ENCODE measurements at places on chromosomes 12 and 14.

DNA sequence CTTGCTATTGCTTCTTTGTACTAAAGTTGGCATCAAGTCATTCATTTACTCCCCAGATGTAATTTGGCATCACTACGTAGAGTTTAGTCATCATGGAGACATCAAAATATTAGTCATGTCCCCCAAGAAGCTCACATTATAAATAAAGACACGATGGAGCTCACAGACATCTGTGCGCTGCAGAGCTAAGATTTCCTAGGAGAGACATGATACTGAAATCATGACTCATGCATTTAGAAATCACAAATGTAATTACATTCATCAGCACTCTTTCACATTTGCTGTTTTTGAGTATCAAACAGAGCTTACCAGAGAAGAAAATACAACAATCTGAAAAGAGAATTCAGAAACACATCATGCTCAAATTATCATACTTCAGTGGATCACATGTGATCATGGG, 169.8 kb downstream of the LRIG3 start:
- DNase-seq = peak; percentile 98

DNA sequence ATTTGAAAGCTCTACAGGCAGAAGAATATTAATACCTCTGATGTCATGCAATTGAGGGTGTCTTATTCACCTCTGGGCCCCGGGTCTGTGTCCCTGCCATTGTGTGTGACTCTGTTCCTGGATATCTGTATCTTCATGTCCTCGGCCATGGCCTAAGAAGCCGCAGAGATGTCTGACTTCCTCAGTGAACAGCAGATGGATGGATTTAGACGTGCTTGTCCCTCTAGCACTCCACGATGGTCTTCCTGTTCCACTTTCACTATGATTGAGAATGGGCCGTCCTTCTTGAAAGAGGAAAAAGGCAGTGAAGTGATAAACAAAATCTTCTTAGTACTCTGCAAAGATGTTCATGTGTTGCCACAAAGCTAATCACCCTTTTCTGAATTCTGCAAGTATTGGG, 217.4 kb downstream of the SLC41A2 start:
- DNase-seq = no peak

DNA sequence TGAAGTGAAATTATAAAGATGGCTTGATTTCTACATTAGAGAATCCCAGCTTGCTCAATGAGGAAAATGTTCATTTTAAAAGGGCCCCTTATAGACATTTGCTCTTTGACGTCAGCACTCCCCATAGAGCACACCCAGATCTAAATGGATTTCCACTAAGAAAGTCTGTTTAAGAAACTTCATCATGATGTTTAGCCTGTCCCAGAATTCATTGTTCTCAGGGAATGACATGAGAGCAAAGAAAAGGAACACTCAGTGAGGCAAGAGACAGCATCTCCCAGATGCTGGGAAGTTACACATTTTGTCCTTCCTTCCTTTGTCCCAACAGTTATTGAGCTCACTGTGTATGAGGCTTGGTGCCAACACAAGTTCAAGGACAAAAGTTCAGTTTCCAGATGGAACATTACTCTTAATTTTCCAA, 4.9 kb downstream of the PHLDA1 start:
- peak; percentile 38 for DNase-seq

GRCh38 chr12:82486524-82487235, 128.4 kb downstream of the METTL25 start:
- peak; percentile 5 for DNase-seq

DNA sequence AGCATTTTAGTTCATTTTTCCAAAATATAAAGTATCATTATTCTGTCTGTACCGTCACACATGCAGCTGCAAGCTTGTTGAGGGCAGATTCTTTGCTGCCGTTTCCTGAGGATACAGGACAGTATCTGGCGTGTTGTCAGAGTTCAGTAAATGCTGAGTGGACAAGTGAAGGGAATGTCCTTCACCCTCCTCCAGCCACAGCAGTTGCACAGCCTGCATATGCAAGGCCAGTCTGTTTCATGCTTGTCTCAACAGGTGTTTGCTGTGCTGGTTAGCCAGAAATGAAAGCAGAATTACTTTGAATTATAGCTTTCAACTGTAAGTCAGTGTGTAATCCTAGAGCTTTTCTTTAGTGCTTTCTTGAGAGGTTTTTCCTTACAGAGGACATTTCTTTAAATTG, 36.5 kb downstream of the TDP1 start:
- DNase-seq = no peak

DNA sequence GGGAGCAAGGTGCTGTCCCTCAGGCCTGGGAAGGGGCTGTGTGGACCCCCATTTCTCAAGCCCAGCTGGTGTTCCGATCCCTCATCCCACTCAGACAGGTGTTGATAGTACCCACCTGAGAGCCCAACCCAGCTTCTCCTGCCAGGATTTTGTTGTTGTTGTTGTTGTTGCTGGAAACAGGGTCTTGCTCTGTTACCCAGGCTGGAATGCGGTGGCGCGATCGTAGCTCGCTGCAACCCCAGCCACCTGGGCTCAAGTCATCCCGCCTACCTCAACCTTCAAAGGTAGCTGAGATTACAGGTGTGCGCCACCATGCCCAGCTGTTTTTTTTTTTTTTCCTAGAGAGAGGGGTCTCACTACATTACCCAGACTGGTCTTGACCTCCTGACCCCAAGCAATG, 209.9 kb downstream of the PHETA1 start:
- DNase-seq = no peak

DNA sequence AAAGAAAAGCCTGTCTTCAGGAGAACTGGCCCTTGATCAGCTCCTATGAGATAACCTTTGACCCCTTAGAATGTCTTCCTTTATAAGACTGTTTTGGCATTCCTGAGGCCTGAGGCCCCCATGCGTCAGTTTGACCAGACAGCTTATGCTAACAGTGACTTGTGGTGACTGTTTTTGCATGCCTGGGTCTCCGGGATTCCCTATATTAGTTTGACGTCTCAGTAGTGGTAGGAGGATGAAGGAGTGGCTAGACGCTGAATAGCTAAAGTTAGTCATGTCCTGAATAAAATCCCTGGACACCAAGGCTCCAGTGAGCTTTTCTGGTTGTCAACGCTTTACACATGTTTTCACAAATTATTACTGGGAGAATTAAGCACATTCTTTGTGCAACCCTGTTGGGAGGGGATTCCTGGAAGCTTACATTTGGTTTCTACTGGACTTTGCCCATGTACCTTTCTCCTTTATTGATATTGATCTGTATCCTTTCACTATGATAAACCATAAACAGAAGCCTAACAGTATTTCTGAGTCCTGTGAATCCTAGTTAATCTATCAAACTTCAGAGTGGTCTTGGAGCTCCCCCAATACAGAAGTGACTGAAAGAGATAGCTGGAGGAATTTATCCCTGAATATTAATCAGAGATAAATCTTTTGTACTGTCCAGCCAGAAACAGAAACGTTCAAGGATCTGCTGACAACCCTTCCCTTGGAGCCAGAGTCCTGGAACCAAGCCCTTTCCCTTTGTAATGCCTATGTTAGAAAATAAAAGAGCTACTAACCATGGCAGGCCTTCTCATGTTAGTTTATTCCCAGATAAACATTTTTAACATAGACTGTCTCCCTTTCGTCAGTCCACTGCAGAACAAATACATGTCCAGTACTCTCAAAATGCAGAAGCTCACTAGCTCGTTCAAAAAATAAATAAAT, 479.2 kb downstream of the RPS29 start:
- no peak for DNase-seq

- no peak for DNase-seq
These were observed 430.2 kb upstream of the TMPO start for GRCh38 chr12:98085046-98085755.

- no peak for DNase-seq
These were observed 1461.7 kb upstream of the FLRT2 start for GRCh38 chr14:84068288-84068687.

- no peak for DNase-seq
These were observed 34.0 kb downstream of the SH2B3 start for GRCh38 chr12:111439657-111440151.

DNA sequence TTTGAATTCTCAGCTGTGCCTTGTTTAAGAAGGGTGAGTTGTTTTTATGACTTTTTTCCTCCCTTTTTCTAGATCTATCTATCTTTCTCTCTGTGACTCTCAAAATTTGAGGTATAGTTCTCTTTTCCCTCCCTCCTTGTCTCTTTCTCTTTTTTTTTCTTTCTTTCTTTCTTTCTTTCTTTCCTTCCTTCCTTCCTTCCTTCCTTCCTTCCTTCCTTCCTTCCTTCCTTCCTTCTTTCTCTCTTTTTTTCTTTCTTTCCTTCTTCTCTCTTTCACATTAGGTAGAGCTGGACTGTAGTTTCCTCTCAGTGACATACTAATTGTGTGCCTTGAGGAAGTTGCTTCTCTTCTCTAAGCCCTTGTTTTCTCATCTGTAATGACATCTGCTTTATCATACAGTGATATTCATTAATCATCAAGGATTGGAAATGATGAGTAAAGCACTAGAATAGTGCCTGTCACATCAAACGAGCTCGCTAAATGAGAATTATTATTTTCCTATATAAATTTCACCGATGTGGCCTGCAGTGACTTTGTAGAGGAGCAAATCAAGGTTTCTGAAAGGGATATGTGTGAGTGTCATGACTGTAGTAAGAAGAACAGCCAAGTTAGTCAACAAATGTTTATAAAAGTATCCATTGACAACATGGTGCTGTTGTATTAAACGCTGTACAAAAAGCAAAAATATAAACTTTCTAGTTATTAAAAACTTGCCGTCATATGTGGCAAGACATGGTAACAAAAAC, 78.9 kb upstream of the SLC38A2 start:
- DNase-seq = no peak

DNA sequence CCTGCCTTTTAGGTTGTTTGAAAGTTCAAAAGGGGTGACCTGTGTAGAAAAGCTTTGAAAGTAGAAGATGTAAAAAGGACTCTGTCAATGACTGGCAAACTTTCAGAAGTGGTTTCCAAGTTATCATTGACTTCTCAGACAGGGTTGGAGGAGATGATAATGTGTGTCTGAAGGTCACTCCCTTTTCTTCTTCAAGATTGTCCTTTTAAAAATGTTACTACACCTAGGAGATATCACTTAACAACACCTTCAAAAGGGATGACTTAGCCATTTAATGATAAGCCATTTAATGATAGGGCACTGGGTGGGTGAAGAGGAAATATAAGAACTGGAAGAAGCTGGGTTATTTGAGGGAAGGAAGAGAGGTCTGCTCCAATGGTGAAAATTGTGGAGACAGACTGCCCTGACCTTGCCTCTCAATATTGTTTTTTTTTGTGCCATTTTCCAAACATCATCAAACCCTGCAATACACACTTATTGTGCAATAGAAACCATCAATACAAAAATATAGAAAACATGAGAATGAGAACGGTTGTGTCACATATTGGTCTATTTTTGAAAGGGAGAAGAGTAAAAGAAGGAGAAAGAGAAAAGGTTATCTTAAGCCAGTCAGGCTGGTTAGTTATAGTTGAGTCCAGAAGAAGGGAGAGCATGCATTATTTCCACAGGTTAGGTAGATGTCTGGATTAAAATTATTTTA, 38.8 kb downstream of the BEST3 start:
- no peak for DNase-seq

DNA sequence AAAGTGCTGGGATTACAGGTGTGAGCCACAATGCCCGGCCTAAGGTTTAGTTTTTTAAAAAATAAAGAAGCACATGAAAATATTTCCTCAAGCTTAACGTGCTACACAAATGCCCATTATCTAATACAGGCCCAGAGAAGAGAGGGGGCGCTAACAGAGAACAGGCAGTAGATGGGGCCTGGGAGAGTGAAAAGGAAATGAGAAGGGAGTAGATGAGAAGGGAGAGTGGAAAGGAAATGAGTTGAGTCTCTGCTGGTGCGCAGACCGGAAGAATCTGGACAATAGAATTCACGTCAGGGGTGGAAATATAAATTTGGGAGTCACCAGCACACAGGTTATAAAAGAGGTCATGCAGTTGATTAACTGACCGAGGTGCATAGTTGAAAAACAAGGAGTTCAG, 10.7 kb downstream of the PXN start:
- no peak for DNase-seq

DNA sequence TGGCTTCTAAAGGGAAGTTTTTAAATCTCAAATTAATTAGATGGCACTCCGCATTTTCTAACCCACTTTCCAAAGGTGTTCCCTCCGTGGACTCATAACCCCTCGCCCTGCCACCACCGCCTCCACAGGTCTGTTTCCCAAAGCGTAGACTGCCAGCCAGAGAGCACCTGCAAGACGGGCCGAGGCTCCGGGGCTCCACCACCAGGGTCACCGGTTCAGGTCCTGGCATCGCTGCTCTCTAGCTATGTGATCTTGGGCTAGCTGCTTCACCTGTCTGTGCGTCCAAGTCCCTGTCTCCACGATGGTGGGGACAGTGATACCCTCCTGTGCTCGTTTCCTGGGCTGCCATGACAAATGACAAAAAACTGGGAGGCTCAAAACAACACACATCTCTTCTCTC, 11.5 kb downstream of the RIMBP2 start:
- no peak for DNase-seq

GRCh38 chr14:54782751-54783659, 119.6 kb downstream of the GCH1 start:
- no peak for DNase-seq

- peak; percentile 39 for DNase-seq
These were observed 25.0 kb downstream of the CFAP54 start for GRCh38 chr12:96514328-96514727.

- peak; percentile 68 for DNase-seq
These were observed 111.2 kb upstream of the TMCC3 start for GRCh38 chr12:94761559-94761958.

GRCh38 chr12:39736406-39736805, 116.8 kb upstream of the ABCD2 start:
- DNase-seq = no peak

- peak; percentile 82 for DNase-seq
These were observed 4.2 kb upstream of the KLC1 start for GRCh38 chr14:103624860-103625259.

DNA sequence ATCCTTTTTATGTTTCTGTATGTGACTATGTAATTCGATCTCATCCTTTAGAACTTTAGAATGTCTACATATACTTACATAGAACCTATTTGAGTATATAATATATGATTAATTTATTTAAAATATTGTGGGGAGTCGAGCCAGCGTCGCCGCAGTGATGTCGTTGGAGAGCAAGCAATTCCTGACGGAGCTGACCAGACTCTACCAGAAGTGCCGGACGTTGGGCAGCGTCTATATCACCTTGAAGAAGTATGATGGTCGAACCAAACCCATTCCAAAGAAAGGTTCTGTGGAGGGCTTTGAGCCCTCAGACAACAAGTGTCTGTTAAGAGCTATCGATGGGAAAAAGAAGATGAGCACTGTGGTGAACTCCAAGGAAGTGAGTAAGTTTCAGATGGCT, 6.4 kb upstream of the CD27 start:
- DNase-seq = no peak

DNA sequence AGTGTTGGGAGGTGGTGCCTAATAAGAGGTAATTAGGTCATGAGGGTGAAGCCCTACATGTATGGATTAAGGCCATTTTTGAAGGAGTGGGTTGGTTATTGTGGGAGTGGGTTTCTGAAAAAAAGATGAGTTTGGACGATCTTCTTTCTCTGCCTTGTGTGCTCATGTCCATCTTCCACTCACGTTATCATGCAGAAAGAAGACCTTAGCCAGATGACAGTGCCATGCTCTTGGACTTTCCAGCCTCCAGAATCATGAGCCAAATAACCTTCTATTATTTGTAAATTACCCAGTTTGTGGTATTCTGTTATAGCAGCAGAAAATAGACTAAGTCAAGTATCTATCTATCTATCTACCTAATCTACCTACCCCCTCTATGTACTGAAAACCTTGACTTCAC, 71.9 kb downstream of the SDR9C7 start:
- DNase-seq = no peak

- DNase-seq = no peak
These were observed 81.7 kb downstream of the CRADD start for GRCh38 chr12:93758801-93759373.
